ENCODE measurements at places on chromosomes 2 and 18.

DNA sequence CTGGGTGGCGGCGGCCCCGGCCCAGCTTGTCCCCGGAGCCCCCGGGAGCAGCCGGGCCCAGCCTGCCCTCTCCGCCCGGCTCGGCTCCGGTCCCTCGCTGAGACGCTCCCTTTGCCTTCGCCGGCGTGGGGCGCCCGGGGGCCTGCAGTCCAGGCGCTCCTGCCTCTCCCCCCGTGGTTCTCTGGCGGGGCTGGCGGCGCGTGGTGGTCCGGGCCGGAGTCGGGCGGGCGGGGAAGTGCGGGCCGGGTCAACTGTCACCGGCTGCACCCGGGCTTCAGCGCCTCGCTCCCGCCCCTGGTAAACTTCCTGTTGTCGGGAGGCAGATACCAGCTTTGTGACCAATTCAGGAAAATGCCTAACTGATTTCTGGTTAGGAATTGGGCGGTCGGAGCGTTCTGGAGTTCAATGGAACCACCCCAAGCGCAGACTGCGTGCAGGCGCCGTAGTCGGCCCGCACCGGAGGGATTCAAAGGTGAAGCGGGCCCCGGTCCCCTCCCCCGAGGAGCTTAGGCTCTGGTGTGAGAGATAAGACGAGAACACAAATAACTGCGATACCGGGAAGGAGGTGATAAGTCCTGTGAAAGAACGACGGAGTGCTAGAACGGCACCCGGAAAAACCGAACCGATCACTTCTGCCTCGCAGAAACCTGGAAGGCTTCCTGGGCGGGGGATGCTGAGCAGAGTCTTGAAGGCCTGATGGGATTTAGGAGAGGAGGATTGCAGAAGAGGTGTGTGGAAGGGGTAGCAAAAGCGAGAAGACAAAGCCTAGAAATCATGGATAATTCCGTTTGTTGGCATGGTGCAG lies 891 bp downstream of the CAB39 start:
- DNase-seq = peak; percentile 12

GRCh38 chr2:6454286-6454990 lies 411.3 kb downstream of the CMPK2 start:
- DNase-seq = no peak

DNA sequence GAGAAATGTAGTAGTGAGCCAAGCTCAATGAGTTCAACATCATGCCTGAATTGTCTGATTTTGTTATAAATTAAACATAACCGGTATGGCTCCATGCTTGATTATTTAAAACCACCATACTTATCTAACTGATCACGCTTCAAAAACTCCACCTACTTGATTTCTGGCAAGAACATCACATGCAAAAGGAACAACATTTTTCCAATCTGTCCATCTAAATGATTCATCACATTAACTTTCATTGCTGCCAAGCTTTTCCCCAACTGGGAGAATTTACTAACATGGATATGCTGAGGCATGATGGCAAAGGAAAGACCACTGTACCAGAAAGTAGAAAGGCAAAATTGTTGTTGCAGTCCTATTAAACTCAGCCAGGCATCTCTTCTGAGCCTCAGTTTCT lies 286.8 kb downstream of the TRIB2 start:
- DNase-seq = no peak

- peak; percentile 10 for DNase-seq
Observed at GRCh38 chr2:170930131-170930990, 1.3 kb downstream of the GORASP2 start.

GRCh38 chr18:50696929-50697328 lies 122.9 kb downstream of the MRO start:
- DNase-seq = no peak

DNA sequence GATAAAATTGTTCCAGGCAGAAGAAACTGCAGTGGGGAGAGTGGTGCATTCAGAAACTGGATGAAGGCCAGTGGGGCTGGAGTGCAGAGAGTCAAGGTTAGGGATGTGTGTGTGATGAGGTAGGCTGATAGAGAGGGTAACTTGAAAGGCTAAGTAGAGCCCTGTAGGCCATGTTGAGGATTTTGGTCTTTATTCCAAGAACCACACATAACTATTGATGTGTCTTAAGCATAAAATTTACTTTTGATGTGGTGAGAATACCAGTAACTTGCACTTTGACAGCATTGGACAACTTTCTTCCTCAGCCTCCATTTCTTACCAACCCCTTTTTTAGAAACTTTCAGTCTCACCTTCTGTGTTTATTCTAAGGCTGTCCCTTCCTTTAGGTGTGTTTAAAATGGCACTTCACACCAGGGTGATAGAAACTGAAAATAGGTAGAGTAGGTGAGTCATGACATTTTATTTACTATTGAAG lies 22.6 kb downstream of the MTX2 start:
- DNase-seq = no peak

DNA sequence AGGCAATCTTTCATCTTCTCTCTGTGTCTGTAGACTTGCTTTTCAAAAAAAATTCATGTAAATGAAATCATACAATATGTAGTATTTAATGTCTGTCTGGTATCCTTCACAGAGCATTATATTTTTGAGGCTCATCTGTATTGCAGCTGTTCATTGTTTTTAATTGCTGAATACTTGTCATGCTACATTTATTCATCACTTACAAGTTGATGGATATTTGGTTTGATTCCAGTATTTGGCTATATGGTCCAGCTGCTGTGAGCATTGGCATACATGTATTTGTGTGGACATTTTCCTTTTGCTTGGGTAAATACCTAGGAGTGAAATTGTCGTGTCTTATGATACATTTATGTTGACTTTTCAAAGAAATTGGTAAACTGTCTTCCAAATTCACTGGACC lies 441.4 kb downstream of the DCDC2C start:
- no peak for DNase-seq

DNA sequence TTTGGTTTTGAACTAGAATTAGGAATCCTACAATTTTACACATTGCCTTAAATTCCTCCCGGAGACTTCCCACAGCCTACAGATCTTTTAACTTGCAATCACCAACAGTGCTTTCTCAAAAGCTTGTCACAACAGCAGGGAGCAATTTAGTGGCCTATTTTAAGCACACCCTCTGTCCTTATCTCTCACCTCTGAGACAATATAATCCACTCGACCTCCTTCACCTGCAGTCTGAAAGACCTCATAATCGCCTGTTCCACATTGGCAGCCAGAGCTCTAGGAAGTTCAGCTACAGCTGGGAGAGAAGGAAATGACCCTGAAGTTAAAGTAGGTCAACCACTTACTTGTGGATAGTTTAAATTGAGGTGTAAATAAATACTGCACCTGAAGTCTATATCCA lies 249.7 kb upstream of the DLGAP1 start:
- no peak for DNase-seq

- no peak for DNase-seq
Observed at GRCh38 chr2:166773308-166773949, 114.9 kb upstream of the XIRP2 start.

DNA sequence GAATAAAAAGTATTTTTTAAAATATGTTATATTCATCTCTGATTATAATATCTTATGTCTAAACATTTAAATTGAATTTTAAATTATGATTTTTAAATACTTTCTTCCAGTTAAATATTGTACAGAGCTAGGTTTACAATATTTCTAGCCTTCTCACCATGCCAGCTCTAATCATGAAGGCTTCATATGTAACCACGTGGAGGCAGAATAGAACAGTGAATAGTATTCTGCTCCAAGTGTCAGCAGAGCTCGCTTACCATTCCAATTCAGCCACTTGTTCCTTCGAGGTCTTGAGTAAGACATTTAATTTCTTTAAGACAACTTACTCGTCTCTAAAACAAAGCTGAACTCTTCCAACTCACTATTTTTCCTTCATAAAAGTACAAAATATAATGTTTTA lies 871.8 kb downstream of the SUCLG1 start:
- no peak for DNase-seq

- no peak for DNase-seq
Observed at GRCh38 chr2:240368781-240369331, 66.6 kb upstream of the GPC1 start.

GRCh38 chr2:42297322-42297936 lies 63.6 kb downstream of the COX7A2L start:
- DNase-seq = no peak

GRCh38 chr2:10478298-10478625 lies 30.1 kb upstream of the ODC1 start:
- no peak for DNase-seq

DNA sequence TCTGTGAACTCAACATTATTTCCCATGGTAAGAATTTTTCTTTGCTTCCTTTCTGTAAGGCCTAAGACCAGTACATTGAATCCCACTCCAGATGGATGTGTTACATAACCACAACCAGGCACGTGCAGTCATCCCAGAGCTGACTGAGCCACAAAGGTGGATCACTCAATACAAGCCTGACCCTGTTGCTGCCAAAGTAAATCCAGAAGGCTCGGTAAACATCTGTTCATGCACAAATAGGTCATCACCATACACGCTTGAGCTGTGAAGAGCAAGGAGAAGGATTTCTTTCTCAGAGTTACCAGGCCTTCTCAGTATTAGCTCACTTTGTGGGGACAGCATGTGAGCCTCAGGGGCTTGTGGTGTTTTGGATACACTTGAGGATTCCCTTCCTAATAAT lies 791.4 kb upstream of the FANCL start:
- no peak for DNase-seq

- DNase-seq = no peak
Observed at GRCh38 chr2:86331384-86331783, 6.0 kb downstream of the REEP1 start.

DNA sequence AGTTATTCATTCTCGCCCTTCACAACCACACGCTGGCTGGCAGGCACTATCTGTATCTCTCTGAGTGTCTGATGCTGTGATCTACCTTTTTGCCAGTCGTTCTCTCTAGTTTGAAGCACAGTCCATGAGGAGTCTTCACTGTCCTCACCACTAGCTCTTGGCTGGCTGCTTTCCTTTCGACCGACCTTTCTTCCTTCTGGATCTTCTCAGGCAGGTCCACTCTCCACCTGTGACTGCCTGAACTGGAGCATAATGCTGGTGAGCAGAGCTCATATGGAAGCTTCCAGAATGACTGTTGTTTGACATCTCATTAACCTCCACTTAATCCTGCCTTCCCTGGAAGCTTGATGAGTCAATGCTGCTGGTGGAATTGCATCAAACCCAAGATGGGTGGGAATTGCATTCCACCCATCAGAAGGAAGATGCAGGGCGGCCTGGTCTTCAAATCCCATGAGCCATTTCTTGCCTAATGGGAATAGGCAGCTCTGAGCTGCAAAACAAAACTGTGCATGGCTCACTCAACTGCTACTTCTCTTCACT lies 283.5 kb upstream of the HDAC4 start:
- DNase-seq = no peak

- DNase-seq = no peak
Observed at GRCh38 chr18:77181950-77182707, 49.5 kb upstream of the MBP start.

DNA sequence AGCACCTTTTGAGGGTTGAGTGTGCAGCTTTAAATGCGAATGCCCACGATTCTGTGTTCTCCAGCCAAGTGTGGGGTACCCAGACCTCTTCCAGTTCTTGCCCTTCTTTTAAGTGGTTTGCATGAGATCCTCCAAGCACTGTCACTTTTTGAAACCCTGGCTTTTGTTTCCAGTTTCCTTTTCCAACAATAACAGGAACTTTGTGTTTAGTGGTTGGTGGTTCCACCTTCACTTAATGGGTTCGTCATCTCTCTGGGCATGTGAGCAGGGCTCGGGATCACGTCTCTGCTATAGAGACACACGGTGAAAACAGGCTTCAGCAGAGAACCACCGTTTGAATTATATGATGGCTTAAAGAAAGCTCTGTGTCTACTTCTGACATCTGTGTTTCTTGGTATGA lies 197.6 kb downstream of the LDLRAD4 start:
- DNase-seq = no peak

GRCh38 chr18:78240627-78241252 lies 738.9 kb upstream of the SALL3 start:
- no peak for DNase-seq

DNA sequence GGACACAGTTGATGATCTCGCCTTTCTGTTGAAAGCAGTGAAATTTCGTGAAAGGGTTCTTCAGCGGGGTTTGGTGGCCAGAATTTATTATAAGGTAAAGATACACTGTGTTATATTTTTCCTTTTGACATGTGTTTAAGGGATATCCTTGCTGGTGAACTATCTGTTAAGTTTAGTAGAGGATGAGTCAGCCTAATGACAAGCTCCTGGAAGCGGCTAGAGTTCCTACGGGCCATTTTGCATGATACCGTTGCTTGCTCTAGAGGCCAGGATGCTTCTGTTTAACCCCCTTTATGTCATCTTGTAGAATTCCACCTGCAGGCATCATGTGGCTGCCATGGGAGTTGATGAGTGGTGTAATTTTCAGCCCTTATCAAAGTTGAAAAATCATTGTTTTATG lies 124.8 kb upstream of the BCL2L11 start:
- DNase-seq = no peak

DNA sequence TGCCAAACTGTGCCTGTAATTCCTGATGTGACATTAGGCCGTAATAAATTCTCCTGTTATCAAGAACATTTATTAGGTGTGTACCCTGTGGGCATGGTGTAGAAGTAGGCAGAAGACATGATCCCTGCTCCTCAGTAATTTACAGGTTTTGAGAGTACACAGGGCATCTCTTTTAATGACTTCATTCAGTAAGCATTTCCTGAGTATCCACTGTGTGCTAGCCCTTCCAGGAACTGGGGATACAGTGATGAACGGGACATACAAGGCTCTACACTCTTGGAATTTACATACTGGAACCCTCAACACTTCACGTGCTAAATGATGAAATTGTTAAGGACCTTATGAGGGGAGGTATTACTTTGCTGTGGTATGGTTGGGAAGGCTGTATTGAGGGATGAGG lies 30.2 kb downstream of the DIS3L2 start:
- no peak for DNase-seq

- DNase-seq = no peak
Observed at GRCh38 chr2:17892770-17893534, 14.5 kb downstream of the KCNS3 start.

DNA sequence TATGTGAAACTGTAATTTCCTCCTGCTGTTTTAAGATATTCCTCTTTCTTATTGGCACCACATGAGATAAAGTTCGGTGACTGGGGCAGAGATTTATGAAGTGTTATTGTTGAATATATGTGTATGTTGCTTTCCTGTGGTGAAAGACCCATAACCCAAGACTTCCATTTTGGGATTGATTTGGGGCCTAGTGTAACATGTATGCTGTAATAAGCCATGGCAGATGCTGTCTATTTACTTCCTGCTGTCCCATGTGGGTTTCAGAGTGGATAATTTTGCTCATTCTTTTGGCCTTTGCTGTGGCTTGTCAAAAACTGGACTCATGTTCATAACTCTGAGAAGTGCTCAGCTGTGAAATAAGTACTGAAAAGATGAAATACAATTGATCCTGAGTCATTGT lies 10.8 kb upstream of the MYO1B start:
- DNase-seq = no peak
